ENCODE measurements at places on chromosomes 16 and 17. TPM values are rescaled to one million over a fixed set of nuclear protein-coding genes. Genes with fewer than 3 reads are reported as not detected.

Gene CLEC19A
- total RNA-seq, result not detected

Gene C17orf113
- 0.20 TPM for total RNA-seq

Gene KRTAP2-1
- total RNA-seq, result not detected

Gene PRR29
- total RNA-seq, result 0.18 TPM

Gene SPATA22
- not detected for total RNA-seq

- no peak for DNase-seq
Measured at GRCh38 chr16:57868913-57869520, 66.7 kb upstream of the KIFC3 start.

DNA sequence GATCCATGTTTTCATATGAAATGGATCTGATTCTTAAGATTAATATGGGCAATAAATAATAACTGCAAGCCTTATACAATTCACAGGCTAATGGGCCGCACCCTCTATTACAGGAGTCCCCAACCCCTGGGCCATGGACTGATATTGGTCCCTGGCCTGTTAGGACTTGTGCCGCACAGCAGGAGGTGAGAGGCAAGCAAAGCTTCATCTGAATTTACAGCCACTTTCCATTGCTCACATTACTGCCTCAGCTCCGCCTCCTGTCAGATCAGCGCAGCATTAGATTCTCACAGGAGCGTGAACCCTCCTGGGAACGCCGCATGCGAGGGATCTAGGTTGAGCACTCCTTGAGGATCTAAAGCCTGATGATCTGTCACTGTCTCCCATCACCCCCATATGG is 26.8 kb downstream of the METTL16 start:
- no peak for DNase-seq

- DNase-seq, result peak; percentile 60
Measured at GRCh38 chr17:15171167-15172047, 93.7 kb downstream of the PMP22 start.

Measured in left lobe of liver (tissue), 2 donors.